Muscle of back (tissue), 13 donors: ENCODE measurements at places on chromosomes 6 and 20.

DNA sequence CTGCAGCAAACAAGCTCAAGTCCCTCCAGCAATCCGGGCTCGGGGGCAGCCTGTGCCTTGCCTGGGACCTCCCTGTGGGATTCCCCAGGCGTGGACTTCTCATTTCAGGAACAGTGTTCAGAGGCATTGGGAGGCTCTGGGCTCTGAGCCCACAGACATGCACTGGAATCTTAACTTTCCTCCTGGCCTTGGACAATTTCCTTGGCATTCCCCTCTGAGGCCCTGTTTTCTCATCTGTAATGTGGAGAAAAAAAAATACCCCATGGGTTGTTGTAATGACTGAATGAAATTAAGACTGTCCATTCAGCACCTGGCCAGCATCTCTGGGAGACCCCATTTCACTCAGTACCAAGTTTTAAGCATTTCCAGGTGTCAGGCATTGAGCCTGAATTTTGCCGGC lies 17.6 kb downstream of the BPIFB4 start:
- peak; percentile 64 for DNase-seq

GRCh38 chr6:112021691-112022310 lies 32.1 kb upstream of the CCN6 start:
- no peak for DNase-seq

DNA sequence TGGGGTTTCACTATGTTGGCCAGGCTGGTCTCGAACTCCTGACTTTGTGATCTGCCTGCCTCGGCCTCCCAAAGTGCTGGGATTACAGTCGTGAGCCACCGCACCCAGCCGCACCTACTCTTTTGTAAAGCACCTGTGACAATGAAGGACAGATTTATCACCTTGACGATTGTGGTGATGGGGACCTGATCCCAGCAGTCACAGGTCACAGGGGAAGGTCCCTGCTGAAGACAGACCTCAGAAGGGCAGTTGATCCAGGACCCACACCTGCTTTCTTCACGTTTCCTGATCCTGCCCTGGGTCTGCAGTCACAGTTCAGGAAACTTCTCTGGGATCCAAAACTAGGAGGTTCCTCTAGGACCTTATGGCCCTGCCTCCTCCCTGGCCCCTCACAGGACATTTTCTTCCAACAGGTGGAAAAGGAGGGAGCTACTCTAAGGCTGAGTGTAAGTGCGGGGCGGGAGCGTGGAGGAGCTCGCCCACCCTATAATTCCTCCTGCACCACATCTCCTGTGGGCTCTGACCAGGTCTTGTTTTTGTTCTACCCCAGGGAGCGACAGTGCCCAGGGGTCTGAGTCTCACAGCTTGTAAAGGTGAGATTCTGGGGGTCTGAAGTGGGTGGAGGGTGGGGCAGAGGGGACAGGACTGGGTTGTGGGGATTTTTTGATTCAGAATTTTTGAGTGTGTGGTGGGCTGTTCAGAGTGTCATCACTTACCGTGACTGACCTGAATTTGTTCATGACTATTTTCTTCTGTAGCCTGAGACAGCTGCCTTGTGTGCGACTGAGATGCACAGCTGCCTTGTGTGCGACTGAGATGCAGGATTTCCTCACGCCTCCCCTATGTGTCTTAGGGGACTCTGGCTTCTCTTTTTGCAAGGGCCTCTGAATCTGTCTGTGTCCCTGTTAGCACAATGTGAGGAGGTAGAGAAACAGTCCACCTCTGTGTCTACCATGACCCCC lies 3.0 kb downstream of the HLA-E start:
- no peak for DNase-seq

- DNase-seq = no peak
Observed at GRCh38 chr6:89530982-89531381, 98.0 kb downstream of the ANKRD6 start.

DNA sequence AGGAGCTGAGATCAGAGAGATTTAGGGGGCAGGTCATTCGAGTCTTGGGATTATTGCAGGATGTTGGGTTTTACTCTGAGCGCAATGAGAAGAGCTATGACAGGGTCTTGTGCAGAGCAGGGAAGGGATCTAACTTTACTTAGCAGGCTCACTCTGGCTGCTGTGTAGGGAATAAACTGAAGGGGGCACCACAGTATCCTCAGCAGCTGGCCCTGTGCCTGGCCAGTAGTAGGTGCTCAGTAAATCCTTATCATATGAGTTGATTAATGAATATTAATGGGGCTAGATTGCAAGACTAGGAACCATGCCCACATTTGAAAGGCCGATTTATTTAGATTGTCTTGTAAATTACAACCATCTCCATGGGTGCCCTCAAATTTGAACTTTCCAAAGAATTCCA lies 4.6 kb upstream of the MDGA1 start:
- DNase-seq = no peak
